Stimulated activated CD8-positive, alpha-beta memory T cell treated with anti-CD3 and anti-CD28 coated beads, Interleukin-7, amount 100 ng/mL, for 24 hours (primary cell): ENCODE measurements at places on chromosomes 5 and 9.

GRCh38 chr5:132679717-132680380 is 6.1 kb downstream of the IL4 start:
- no peak for DNase-seq

- no peak for DNase-seq
These were observed 407.1 kb upstream of the TRPC7 start for GRCh38 chr5:136772491-136772890.

GRCh38 chr5:35794328-35794619 is 62.4 kb upstream of the IL7R start:
- no peak for DNase-seq

GRCh38 chr5:132264546-132265335 is 7.2 kb downstream of the PDLIM4 start:
- DNase-seq, result no peak

GRCh38 chr9:84397822-84398221 is 57.3 kb upstream of the SLC28A3 start:
- DNase-seq, result no peak

DNA sequence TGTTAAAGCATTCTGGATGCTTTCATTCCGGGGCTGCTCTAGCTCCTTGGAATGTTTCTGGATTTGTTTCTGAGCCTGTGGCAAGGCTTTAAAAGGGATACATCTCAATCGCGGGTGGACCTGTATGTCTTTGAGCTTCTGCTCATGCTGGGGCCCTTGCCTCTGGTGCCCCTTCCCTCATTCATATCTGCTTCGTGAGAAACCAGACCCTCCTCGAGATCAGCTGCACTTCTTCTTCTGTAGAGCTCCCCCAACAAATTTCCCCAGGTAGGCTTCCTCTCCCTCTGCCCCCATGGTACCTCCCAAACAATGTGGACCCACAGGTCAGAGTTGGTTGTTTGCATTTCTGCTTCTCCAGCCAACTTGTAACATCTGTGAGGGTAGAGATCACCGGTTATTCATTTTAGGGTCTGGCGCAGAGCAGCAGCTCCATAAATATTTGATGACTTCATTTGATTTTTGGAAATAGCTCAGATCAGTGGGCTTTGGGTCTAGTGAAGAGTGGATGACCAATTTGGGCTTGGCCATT is 6.6 kb downstream of the ZNF618 start:
- DNase-seq, result no peak

- no peak for DNase-seq
These were observed at the start of gene MEF2C for GRCh38 chr5:88883059-88883835. MEF2C (minus strand) TSS chr5:88883184; CDS start chr5:88823788, 59,396 bp downstream.
